T-cell (primary cell): ENCODE measurements at places on chromosomes 6 and 20.

- peak; percentile 37 for DNase-seq
Observed at GRCh38 chr6:148747471-148748165, 788 bp downstream of the UST start.

- DNase-seq: peak; percentile 86
Observed at GRCh38 chr6:163413345-163414116, 987 bp upstream of the QKI start.

DNA sequence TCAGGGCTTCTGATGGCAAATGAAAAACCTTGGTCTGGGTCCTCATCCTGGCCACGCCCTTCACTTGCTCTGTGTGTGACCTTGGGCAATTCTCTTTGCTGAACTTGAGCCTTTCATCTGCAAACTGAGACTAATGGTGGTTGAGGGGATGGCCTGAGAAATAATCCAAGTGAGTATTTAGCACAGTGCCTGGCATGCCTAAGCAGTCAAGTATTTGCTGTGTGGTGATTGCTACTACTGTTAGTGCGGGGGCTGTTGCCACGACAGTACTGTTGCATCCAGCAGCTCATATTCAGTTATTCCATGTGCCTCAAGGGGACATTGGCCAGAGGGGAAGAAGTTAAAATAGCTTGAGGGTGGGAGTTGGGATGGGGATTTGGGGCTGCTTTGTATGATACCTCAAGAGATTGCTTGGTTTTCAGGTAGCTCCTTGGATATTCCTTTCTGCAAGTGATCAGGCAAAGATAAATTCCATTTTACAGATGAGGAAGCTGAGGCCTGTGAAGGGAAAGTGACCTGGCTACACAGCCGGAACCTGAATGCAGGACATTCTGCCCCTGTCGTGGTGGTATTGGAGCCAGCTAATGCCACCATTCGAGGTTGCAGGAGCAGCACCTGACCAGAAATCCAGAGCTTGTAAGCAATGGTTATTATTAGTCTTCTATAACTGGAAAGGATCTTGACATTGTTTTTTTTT lies 45.1 kb upstream of the EPB41L1 start:
- DNase-seq: no peak

DNA sequence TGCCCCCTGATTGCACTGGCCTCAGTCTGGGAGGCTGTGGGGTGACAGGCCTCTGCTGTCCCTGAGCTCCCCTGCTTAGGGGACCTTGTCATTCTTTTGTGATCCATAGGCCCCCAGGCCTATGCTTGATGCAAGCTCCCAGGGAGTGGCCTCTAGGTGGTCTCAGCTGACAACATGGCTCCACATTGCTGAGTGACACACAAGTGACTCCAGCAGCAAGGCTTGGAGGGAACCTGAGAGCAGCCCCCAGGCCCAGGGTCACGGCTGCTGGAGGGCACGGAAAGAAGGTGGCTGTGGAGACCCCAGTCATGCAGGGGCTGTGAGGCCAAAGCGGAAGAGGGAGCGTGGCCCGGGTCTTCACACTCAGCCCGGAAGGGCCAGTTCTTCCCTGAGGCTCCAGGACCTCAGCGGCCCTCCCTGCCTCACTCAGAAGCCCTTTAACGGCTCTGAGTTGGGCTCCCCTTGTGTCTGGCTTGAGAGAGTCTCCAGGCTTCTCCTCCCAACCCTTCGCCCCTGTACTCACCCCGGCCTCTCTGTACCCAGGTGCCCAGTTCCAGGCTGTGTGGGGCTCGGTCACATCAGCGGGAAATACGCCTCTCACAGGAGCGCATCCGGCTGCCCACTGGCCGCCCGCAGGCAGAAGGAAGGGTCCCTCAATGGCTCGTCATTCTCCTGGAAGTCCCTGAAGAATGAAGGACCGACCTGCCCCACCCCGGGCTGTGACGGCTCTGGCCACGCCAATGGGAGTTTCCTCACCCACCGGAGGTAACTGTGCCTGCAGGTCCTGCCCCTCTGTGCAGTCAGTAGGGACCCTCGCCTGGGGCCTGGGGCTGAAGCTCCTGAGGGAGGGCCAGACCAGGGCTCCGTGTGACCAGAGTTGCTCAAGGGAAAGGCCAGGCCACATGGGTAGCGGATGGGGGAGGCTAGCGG lies 23.7 kb upstream of the PCMTD2 start:
- no peak for DNase-seq

- DNase-seq: no peak
Observed at GRCh38 chr6:69841862-69842261, 24.5 kb upstream of the COL19A1 start.

DNA sequence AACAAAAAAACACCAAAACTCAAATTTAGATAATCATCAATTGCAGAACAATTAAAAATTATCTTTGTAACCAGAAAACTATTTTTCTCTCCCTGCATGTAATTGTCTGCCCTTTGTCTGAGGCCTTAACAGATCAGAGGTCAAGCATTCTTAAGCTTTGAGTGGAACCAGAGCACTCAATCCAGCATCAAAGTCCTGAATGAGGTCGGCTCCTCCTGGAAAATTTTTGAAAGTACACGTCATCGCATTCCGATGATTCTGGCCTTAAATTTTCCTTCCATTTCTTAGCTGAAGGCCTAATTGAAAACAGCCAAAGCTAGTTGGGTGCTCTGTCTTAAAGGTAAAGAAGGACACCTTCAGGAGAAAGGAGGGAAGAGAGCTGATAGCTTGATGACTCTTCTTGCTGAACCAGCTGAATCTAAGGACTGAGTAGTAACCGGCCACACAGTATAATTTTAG lies 510.2 kb upstream of the SULF2 start:
- DNase-seq: no peak
